Fibroblast of skin of back (primary cell): ENCODE measurements at places on chromosomes 16 and 17.

DNA sequence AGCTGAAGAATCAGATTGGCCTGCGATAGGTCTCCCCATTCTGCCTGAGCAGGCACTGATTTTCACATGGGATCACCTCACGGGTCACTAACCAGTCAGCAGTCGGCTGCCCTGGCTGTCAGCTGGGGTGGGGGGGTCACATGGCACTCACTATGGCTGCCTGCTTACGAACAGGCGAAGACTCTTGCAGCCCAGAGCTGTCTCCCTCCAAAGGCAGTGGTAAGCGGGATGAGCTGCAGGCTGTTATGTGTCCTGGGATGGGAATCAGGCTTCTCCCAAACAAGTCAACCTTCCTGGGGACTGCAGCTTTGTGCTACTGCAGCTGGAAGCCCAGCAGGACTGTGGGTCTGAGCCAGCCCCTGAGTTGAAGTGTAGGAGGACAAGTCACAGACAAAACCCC lies 29.0 kb upstream of the ADORA2B start:
- DNase-seq: no peak

GRCh38 chr17:8161289-8162232 lies 1.2 kb downstream of the VAMP2 start:
- DNase-seq: no peak

DNA sequence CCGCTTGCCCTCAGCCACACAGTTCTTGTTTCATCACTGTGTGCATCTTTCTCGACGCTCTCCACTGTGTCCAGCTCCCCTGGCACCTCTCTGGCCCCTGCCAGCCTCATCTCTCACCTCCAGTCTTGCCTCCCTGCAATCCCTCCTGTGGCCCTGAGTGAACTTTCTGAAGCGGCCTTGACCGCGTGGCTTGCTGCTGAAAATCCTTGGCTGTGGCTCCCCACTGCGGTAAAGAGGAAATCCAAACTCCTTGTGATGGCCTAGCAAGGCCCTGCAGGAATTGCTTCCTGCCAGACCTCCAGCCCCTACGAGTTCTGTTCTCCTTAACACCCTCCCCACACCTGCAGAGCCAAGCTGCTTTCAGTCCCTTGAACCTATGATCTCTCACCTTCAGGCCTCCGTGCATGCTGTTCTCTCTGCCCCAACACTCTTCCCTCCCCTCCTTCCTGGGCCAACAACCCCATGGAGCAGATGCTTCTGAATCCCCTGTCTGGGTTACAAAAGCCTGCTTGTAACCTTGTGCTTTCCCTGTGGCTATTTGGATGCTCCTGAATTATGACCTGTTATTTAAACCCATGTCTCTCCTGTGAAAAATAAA lies 33.6 kb upstream of the BRD7 start:
- no peak for DNase-seq

DNA sequence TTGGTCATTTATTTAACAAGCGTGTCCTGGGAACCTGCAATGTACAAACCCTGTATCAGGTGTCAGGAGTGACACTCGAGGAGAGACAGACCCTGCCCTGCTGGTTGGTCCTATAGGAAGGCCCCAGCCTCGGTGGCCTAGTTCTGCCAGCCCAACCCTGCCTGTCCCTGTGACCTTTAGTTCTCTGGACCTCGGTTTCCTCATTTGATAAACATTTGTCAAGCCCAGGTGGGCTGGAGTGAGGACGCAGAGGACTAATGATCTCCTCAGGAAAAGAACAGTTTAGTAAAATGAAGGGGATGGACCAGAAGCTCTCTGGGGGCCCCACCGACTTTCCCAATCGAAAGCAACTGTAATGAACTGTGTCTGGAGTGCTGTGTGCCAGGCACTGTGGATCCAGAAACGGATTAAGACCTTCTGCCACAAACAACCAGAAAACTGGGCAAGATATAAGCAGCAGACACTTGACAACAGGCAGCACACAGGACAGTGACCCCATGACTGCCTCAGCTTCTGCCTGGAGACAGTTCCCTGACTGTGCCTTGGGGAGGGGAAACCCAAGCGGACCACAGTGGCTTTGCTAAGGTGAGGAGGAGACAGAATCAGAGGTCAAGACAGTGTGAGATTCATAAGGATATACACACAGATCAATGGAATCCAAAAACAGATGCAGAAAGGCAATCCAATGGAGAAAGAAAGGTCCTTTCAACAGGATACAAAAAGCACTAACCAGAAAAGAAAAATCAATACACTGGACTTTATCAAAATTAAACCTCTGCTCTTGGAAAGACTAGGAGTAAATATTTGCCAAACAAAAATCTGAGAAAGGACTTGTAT lies 8.8 kb downstream of the PRCD start:
- DNase-seq: no peak

- peak; percentile 75 for DNase-seq
These were observed 1.6 kb downstream of the LASP1 start for GRCh38 chr17:38871247-38872015.

GRCh38 chr17:65531256-65532100 lies 30.0 kb downstream of the AXIN2 start:
- peak; percentile 71 for DNase-seq

DNA sequence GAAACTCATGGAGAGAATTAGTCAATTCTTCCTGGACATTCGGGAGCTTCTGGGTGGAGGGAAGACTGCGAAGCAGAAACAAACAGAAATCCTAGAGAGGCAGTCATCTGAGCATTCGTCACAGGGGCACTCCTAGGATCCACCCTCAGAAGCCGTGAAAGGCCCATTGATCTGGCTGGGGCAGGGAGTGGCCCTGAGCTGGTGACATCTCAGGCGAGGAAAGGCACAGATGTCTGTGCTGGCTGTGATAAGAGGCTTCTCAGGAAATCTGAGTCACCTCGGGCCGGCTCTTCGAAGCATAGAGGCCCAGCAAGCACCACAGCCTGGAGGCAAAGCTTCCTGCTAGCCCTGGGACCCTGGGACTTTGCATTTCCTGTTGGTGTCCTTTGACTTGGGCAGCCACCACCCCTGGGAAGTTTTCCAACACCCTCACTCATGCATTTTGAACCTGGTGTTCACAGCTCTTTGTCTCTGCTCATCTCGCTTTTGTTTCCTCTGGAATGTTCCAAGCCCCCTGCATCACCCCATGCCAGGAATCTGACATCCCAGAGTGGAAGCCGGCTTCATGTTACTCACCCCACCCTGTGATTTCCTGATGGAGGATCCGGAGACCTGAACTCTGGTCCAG lies 23.3 kb upstream of the CDRT4 start:
- DNase-seq: peak; percentile 85
